ENCODE measurements at places on chromosomes 4 and X.

DNA sequence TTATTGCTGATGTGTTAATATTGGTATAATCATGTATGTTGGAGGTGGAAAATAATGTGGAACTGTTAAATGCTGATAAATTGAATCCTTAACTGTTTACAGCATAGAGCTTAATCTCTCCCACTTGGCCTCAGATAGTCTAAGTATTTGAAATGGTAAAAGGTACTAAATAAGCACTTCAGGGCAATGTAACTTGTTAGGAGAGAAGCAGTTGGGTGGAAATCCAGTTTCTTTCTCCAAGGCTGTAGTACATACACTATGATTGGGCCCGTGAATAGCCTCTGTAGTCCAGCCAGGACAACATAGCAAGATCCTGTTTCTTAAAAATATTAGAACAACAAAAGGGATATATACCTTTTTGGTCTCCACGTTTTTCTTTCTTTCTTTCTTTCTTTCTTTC is 39.7 kb downstream of the NUDT9 start:
- no peak for DNase-seq

- DNase-seq, result no peak
Measured at GRCh38 chrX:131778269-131779218, 234.7 kb downstream of the OR13H1 start.

DNA sequence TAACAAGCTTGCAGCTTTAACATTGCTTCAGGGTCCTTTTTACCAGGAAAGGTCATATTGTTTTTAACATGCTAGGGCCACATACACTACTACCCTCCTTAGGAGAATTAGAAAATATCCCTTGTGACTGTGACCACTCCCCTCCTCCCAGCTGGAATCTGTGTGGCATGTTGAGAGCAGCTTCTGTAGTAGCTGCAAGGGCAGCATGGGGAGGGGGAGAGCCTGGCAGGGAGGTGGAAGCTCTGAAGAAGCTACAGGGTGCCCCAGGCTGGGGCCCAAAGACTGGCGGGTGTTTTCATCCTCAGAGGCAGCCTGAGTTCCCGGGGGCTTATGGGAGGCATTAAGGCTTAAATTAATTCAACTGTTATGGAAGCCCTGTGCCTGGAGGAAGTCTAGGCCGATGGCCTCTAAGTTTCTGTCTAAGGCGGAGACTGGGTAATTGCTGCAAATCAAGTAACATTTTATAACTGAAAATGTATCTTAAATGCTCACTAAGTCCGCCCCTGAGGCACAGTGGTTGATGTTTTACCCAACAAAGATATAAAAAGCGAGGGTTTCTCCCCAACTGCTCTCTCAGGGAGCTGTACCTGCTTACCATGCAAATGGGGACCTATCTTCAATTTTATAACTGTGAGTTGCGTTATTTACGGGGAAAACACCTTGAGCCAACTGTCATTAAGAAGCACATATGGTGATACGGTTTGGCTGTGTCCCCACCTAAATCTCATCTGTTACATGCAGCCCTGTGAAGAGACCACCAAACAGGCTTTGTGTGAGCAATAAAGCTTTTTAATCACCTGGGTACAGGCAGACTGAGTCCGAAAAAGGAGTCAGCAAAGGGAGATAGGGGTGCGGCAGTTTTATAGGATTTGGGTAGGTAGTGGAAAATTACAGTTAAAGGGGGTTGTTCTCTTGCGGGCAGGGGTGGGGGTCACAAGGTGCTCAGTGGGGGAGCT is 37.4 kb upstream of the STS start:
- no peak for DNase-seq

DNA sequence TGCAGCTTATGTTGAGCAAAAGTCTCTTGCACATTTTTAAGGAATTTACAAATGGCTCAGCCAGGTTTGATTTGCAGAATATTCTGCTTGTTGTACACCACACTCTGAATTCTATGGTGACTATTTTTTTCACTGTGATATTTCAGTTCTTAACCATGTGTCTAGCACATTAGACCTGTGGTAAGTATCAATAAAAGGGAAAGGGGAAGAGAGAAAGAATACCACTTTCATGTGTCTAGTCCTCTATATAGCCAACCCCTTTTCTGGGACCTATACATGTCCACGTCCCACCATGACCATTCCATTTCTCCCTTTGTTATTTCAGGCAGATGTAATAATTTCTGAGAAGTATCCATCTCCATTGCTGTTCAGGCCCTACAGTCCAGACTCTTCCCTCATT is 121.3 kb upstream of the PNPLA4 start:
- DNase-seq, result no peak

- DNase-seq, result no peak
Measured at GRCh38 chr4:41753942-41754341, 5.4 kb upstream of the PHOX2B start.

DNA sequence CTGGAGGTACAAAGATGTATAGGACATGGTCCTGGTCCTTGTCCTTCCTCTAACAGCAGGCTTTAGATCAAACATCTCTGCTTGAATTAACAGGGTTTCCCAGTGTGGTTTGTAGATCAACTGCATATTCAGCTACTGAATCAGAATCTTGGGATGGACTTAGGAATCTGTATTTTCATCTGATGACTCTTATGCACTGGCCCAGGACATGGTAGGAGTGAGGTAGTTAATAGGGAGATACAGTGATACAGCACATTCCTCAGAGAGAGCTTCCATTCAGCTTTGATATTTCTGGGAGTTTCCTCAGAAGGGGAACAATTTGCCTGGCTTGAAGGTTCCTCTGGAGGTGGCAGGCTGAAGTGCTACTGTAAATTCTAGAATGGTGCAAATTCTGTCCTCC is 203.1 kb downstream of the LARP7 start:
- DNase-seq, result no peak

Measured in stimulated activated CD4-positive, alpha-beta T cell treated with anti-CD3 and anti-CD28 coated beads, Interleukin-1b, Interleukin-23, amount 100 ng/mL, for 1 hour (primary cell).